ENCODE measurements at places on chromosomes 6 and 20.

GRCh38 chr20:57267158-57267821 lies 849 bp upstream of the BMP7 start:
- no peak for DNase-seq

GRCh38 chr20:58078741-58079522 lies 149.5 kb downstream of the ANKRD60 start:
- peak; percentile 22 for DNase-seq

- DNase-seq: peak; percentile 70
These were observed 53.3 kb downstream of the ISM1 start for GRCh38 chr20:13274275-13274861.

GRCh38 chr6:15263780-15264374 lies 18.0 kb downstream of the JARID2 start:
- no peak for DNase-seq

DNA sequence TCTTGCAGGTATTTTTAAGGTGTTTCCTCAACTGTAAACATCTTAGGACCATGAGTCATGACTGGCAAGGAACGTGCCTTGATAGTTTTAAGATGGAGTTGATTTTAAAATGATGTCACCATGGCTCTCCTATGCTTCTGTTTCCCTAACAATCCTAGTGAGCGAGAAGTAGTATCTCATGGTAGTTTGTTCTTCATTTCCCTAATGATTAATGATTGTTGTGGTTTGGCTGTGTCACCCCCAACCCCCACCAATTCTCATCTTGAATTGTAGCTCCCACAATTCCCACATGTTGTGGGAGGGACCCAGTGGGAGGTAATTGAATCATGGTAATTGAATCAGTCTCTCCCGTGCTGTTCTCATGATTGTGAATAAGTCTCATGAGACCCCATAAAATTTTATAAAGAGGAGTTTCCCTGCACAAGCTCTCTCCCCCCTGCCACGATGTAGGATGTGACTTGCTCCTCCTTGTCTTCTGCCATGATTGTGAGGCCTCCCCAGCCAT lies 16.8 kb upstream of the BNIP5 start:
- DNase-seq: no peak

Data from H1 (cell line).